Sciatic nerve (tissue), 2 donors: ENCODE measurements at places on chromosomes 5 and 9. TPM values are rescaled to one million over a fixed set of nuclear protein-coding genes. Genes with fewer than 3 reads are reported as not detected.

Gene CCNI2
- total RNA-seq = 0.36 TPM

- DNase-seq = no peak
These were observed 2085.7 kb upstream of the C9orf72 start for GRCh38 chr9:29659014-29659413.

- no peak for DNase-seq
These were observed 1610.7 kb upstream of the C9orf72 start for GRCh38 chr9:29183971-29184370.

DNA sequence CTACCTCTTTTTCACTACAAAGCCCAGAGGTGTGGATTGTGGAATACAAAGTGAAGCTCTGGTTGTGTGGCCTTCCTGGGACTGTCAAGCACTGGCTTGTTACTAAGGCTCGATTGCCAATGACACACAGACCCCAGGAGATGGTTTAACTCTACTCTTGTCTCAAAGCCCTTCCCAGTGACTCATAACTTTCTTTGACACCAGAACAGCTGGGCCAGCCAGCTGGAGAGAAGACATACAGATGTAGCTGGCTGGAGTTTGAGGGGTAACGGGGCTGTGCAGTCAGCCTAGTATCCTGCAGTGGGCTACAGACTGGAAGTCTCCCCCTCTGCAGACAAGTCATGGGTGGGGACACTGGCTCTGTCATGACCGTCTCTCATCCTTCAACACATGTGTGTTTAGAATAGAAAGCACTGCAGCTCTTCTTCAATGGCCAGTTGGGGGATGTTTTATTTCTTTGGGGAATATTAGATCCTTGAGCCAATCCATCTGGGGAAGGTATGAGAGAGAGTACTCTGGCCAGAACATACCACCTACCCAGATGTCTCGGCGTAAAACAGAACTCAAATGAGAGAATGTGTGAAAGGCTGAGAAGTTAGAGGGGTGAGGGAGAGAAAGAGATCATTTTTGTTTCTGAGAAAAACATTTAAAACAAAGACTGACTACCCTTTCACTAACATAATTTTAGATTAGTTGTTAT lies 53.3 kb downstream of the SEMA6A start:
- DNase-seq = no peak

DNA sequence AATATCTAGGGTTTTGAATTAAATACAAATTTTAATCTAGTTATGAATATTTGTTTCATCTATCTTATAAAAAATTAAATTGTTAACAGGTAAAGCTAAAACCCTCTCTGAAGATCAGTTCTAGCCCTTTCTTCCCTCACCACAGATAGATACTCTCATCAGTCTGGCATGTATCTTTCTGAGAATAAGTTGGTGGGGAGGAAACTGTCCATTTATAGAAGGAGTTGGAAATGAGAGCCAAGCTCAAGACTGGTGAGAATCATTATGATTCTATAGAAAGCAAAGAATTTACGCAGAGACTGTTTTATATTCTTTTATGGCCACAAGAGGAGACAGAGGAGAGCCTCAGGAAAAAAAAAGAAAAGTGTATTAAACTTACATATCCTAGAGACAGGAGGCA lies 59.0 kb downstream of the STARD4 start:
- DNase-seq = no peak

DNA sequence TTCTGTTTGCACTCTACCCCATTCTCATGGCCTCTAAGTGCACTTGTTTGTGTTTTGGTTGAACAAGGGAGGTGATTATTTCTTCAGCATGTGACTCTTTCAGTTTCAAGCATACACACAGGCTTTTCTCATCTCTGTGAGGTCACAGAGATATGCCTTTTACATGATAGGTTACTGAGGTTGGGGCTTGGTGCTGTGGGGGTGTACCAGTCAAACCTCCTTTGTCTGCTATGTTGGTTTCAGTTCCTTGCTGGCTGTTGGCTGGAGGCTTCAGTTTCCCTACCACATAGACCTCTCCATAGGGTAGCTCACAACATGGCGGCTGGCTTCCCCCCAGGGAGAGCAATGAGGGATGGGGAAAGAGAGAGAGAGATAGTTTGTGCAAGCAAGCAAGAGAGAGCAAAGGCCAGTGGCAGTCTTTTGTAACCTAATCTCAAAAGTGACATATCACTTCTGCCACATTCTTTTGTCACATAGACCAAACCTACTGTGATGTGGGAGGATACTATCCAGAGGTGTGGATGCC lies 96.7 kb upstream of the SEMA6A start:
- no peak for DNase-seq

DNA sequence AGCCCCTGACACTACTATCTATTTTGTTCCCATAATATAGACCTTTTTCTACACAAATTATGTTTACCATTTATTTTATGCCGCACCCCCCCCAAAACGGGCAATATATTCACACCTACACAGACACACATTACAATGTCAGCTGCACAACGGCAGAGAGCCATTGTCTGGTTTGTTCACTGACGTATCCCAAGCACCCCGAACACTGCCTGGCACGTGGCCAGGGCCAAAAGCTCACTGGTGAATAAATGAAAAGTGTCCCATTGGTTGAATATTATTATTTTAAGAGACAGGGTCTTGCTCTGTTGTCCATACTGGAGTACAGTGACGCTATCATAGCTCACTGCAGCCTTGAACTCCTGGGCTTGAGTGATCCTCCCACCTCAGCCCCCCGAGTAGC lies 150.5 kb downstream of the GNAQ start:
- no peak for DNase-seq

Gene SLC25A25
- 21.0 TPM for total RNA-seq

Gene CER1
- not detected for total RNA-seq

DNA sequence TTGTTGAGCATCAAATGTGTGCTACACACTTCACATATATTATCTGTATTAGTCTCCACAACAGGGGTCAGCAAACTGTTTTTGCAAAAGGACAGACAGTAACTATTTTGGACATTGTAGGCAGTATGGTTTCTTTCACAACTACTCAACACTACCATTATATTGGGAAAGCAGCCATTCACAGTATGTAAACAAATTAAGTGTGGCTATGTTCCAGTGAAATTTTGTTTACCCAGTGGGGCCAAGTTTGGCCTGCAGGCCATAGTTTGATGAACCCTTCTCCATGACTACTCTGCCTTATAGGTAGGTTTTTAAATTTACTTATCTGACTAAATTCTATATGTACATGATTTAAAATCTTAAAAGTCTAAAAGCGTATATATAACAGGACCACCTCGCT lies 13.0 kb upstream of the FAM151B start:
- DNase-seq = no peak

Gene CCIN
- total RNA-seq = not detected

GRCh38 chr9:118761016-118761790 lies 608.0 kb downstream of the BRINP1 start:
- no peak for DNase-seq

Gene BARX1
- not detected for total RNA-seq

Gene EFNA5
- total RNA-seq = 18.5 TPM

DNA sequence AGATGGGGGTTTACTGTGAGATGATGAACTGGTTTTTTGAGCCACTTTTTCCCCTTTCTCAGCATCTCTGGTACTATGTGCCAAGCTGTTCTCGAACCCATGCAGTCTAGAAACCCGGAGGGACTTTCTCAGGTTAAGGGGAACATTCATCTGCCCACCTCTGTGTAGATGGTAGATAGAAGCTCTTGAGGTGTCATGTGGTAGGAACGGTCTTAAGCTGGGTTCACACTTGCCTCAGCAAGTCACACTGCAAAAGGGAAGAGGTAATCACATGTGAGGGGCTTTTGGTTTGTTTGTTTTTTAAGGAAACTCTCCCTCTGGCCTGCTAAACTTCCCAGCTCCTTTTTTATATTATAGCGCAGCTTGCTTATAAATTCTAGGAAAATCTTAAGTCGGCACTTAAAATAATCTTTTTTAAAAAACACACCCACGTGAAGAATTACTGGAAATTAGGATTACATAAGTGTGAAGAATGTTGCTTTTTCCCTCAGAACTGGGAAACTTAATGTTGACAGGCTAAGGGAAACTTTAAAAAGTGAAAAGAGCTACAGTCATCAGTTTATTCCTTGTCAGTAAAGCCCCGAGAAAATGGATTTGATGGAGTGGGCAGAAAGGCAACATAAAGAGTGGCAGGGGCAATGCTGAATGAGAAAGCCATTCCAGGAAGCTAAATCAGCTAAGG lies 430.3 kb downstream of the ARHGEF28 start:
- no peak for DNase-seq

GRCh38 chr5:95235439-95235982 lies 49.4 kb downstream of the MCTP1 start:
- DNase-seq = no peak

GRCh38 chr5:124735169-124735858 lies 11.1 kb downstream of the ZNF608 start:
- no peak for DNase-seq

Gene GALNT10
- 29.0 TPM for total RNA-seq
